ENCODE measurements at places on chromosomes 6 and 20.
A peak's percentile ranks its signal among the peaks of the same experiment; 100 is the strongest.

DNA sequence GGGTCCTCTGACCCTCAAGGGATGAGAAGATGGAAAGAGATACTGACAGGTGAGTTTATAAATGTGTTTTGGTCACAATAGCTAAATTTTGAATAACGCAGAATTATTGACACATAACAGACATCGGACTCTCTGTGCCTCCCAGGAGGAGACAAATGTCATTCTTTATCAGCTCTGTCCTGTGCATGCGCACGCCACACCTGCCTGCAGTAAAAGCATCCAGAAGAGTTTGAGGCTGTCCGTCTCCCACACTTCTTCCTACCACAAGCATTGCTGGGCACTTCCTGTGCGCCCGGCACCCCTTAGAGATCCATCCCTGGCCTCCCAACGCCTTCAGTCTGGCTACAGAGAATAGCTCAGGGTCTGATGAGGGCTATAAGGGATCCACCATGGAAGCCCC lies 81.5 kb upstream of the CST7 start:
- no peak for DNase-seq

GRCh38 chr20:49411221-49411925 lies 71.1 kb downstream of the KCNB1 start:
- DNase-seq = no peak

DNA sequence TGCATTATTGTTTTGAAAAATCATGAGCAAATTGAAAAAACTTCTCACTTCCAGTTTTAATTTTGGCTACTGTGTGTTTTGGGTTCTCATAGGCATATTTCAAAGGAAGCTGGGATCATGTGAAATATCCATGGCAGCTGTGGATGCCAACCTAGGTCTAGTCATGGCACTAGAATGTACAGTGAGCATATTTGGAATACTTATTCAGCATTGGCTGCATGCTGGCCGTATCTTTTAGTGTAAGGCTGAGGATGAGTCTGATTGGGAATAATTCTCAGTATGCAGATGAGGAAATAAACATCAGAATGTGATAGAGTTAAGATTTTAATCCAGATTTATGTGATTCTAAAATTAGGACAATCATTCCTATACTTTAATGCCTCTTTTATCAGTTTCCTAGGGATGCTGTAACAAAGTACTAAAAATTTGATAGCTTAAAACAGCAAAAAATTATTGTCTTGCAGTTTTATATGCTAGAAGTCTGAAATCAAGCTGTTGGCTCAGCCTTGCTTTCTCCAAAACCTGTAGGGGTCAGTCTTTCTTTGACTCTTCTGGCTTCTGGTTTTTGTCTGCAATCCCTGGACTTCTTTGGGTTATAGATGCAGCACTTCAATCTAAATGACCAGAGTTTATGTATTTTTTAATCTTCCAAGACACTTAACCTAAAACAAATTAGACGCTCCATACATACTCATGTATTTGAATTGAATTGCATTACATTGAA lies 37.7 kb upstream of the DEFB112 start:
- peak; percentile 18 for DNase-seq

DNA sequence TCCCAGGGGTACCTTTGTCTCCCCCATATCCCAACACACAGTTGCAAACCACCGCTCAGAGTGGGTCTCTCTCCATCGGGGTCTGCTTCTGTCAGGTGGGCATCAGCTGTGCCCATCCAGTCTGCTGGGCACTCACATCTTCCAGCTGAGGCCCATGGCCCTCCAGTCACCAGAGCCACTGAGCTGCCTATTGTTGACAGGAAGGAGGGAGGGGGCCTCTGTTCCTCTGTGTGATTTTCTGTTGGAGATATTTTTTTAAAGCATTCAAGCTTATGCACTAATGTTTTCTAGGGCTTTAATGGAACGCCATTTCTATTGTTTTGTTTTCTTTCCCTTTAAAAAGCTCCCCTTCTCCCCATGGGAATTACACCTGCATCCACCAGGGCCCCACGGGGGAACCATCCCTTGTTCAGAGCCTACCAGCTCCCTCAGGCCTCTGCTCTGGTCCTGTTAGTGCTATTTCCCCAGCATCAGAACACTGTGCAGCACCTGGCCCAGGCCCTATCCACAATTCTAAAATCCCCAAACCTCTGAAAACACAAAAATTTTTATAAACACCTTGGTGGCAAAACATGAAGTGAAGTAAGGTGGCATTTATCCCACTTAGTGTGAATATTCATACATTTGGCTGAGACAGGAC lies 326.2 kb downstream of the CD83 start:
- DNase-seq = no peak

- no peak for DNase-seq
Measured at GRCh38 chr6:148021165-148021564, 321.5 kb upstream of the SASH1 start.

DNA sequence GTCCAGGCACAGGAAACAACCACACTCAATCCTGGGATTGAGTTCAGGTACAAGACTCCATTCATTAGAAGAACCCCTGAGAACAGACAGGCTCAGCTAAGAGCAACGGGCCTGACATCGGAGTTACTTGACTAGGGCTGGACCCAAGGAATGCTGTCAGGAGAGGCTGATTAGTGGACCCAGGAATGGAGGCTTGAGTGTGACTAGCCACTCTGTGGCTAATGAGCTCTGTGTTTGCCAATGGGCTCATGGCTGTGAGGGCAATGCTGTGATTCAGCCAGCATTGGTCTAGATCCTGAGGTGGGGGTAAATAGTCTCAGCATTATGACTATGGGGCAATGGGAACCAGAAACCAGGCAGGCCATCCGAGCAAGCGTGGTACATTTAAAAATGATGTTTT lies 71.8 kb downstream of the RIOK1 start:
- DNase-seq = no peak

DNA sequence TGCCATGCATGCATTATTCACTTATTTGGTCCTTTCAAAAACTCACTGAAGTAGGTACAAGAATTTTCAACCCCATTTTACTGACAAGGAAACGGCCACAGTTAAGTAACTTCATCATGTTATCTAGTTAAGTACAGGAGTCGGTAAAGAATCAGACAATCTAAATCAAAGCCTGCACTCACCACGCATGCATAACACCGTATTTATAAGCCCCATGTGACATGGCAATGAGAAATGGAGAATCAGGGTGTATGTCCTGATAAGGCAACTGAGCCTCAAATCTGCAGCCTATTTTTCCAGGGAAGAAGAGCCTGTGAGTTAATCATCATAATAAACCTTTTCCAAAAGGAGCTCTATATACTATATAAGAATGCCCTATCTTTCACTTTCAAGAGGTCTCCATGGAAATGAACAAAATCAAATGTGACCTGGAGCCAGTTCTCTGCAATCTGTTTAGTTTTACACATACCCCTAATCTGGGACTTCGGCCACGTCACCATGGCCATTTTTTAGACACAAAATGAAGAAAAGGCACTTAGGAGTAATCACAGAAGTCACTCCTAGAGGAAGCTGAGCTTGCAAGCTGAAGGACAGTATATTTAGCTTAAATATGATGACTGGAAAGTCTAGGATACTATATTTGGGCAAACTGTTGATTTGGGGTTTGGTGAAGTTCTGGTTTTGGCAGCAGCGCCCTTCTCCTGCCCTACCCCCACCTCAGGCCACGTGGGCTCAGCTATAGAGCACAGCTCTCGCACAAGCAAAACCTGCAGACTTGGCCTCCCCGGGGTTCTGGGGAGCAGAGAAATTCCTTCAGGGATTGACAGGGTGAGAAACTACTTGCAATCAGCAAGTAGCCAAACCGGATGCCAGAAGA lies 19.2 kb downstream of the TRAM2 start:
- DNase-seq = no peak

DNA sequence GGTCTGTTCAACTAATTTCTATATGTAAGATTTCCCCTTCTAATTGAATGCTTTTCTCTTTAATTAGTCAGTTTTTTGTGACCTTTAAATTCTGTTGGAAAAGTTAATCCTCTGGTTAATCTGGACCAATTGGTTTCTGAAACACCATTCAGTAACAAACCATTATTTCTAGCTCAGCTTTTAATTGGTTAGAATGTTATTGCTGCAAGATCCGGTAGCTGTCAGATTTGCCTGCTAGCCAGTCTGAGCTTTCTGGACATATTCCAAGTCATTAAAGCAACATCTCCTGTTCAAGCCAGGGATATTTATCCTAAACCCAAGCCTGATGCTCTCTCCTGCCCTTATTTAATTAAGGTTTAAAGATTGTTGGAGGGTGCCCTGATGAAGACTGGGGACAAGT lies 55.1 kb upstream of the FBXL4 start:
- DNase-seq = no peak
